ENCODE measurements at places on chromosomes 12 and 14. TPM values are rescaled to one million over a fixed set of nuclear protein-coding genes. Genes with fewer than 3 reads are reported as not detected.

DNA sequence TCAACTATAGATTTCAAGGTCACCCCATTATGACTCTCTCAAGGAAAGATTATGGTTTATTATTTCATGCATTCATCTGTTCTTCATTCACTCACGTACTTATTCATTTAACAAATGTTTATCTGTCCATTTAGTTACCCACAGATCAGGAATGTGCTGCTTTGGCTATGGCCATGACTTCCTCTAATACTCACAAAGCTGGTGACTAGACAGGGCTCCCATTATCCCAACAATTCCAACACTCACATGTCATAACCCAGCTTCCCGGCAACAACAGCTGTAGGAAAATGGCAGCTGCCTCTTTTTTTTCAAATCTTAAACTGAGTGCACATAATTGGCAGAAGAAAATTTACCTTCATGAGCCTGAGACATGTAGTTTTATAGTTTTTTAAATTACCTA lies 190.8 kb upstream of the CCDC196 start:
- no peaks in the 10 kb centered on the region for H3K36me3 ChIP-seq
- no peak overlapping the region for H3K27ac ChIP-seq
- DNase-seq, result no peak
- no peak overlapping the region for H3K4me3 ChIP-seq

GRCh38 chr14:86714575-86714974 lies 1184.6 kb downstream of the FLRT2 start:
- no peak overlapping the region for H3K27ac ChIP-seq
- H3K4me1 ChIP-seq, result no peaks in the 10 kb centered on the region
- DNase-seq, result no peak

GRCh38 chr12:32466986-32467711 lies 67.8 kb downstream of the FGD4 start:
- H3K27ac ChIP-seq, result no peak overlapping the region
- no peak for DNase-seq
- H3K4me1 ChIP-seq, result no peaks in the 10 kb centered on the region
- H3K36me3 ChIP-seq, result no peaks in the 10 kb centered on the region
- H3K4me3 ChIP-seq, result no peak overlapping the region

DNA sequence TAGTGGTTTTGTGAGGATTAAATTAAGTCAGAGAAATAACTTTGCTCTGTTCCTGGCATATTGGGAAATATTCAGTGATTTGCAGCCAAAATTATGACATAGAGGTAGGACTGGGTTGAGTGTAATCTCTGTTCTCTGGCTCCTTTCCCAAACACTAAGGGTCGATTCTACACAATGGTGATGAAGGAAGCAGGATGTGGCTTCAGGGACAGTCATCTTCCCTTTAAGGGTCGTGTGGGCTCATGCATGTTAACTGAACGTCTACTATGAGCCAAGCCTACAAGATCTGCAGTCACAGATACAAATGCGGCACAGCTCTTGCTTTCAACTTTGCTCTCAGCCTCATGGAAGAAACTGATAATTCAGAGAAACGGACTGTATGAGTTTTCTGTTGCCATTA lies 381.6 kb downstream of the VRK1 start:
- DNase-seq, result no peak
- H3K4me3 ChIP-seq, result no peak overlapping the region
- H3K27me3 ChIP-seq, result no peaks in the 10 kb centered on the region
- H3K36me3 ChIP-seq, result no peaks in the 10 kb centered on the region

DNA sequence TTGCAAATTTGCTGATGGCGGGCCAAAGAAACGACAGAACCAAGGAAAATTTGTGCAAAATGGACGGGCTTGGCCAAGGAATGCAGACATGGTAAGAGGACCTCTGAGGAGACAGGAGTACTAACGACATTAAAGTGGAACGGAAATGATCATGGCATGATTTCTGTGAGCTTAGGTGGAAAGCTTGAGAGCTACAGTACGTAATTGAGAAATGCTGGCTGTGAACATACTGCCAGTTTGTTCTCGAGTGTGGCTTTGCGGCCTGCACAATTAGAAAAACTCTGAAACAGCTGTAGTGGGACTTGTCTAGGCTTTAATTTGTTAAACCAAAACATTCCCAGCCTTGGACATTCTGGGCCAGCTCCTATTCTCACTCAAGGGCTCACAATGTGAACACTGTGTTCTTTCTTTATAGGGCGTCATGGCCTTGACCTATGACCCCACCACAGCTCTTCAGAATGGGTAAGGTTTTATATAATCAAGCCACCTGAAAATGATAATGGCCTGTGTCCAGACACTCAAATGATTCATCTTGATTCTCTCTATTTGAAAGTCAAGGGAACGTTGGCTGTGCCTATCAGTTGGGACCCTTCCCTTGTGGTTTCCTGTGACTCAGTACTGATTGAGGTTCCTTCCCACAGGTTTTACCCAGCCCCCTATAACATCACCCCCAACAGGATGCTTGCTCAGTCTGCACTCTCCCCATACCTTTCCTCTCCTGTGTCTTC lies 48.5 kb downstream of the BAZ2A start:
- no peak for DNase-seq
- no peak overlapping the region for H3K4me3 ChIP-seq
- H3K27me3 ChIP-seq, result no peaks in the 10 kb centered on the region
- no peaks in the 10 kb centered on the region for H3K4me1 ChIP-seq
- no peaks in the 10 kb centered on the region for H3K36me3 ChIP-seq

DNA sequence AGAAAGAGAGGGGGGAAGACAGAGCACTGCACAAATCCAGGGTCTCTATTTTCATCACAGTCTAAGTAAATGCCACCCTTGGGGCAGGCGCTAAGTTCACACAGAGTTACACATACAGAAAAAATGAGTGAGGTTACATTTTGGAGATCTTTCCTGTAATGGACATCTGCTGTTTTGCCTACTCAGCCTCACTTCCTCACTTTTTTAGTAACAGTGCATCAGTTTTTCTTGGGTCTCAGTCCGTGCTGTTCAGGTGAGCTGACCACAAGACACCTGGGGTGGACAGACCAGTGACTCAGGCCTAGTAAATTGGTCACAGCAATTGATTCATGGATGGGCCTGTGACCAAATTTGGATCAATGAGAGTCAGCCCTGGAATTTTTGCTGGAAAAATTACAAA lies 33.6 kb upstream of the SLC5A8 start:
- no peaks in the 10 kb centered on the region for H3K4me1 ChIP-seq
- H3K4me3 ChIP-seq, result no peak overlapping the region
- DNase-seq, result no peak
- H3K27me3 ChIP-seq, result no peaks in the 10 kb centered on the region

DNA sequence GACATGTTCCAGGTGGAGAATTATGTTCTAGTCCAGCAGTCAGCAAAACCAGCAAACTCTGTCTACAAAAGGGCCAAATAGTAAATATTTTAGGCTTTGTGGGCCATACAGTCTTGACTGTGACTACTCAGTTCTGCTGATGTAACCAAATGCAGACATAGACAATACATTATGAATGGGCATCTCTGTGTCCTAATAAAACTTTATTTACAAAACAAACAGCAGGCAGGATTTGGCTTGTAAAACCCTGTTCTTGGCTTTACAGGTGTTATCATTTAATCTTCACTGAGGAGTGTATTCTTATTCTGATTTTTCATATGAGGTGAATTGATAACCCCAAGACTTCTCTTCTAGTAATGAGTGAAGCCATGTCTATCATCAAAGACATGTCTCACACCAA lies 278.6 kb downstream of the DUSP6 start:
- DNase-seq, result no peak
- H3K4me1 ChIP-seq, result no peaks in the 10 kb centered on the region
- H3K27ac ChIP-seq, result no peak overlapping the region
- H3K36me3 ChIP-seq, result no peaks in the 10 kb centered on the region

- no peaks in the 10 kb centered on the region for H3K27me3 ChIP-seq
- H3K4me1 ChIP-seq, result peaks cover 16% of the 10 kb centered on the region
- no peak for DNase-seq
- peaks cover 40% of the 10 kb centered on the region for H3K36me3 ChIP-seq
- H3K27ac ChIP-seq, result no peak overlapping the region
Measured at GRCh38 chr12:132625731-132626430, 7.3 kb downstream of the P2RX2 start.

DNA sequence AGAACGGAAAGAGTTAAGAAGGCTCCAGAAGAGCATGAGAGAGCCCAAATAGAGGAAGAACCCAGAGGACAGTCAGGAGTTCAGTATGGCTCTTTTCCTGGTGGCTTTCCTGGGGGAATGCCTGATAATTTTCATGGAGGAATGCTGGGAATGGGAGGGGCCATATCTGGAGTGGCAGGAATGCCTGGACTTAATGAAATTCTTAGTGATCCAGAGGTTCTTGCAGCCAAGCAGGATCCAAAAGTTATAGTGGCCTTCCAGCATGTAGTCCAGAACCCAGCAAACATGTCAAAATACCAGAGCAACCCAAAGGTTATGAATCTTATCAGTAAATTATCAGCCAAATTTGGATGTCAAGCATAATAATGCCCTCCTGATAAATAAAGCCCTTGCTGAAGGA lies 15.5 kb upstream of the SYT10 start:
- H3K4me3 ChIP-seq, result no peak overlapping the region
- H3K4me1 ChIP-seq, result no peaks in the 10 kb centered on the region
- no peak for DNase-seq

- H3K27me3 ChIP-seq, result no peaks in the 10 kb centered on the region
- no peak overlapping the region for H3K27ac ChIP-seq
- no peak overlapping the region for H3K4me3 ChIP-seq
- no peaks in the 10 kb centered on the region for H3K36me3 ChIP-seq
- H3K4me1 ChIP-seq, result no peaks in the 10 kb centered on the region
Measured at GRCh38 chr14:99025418-99025817, 246.6 kb downstream of the BCL11B start.

DNA sequence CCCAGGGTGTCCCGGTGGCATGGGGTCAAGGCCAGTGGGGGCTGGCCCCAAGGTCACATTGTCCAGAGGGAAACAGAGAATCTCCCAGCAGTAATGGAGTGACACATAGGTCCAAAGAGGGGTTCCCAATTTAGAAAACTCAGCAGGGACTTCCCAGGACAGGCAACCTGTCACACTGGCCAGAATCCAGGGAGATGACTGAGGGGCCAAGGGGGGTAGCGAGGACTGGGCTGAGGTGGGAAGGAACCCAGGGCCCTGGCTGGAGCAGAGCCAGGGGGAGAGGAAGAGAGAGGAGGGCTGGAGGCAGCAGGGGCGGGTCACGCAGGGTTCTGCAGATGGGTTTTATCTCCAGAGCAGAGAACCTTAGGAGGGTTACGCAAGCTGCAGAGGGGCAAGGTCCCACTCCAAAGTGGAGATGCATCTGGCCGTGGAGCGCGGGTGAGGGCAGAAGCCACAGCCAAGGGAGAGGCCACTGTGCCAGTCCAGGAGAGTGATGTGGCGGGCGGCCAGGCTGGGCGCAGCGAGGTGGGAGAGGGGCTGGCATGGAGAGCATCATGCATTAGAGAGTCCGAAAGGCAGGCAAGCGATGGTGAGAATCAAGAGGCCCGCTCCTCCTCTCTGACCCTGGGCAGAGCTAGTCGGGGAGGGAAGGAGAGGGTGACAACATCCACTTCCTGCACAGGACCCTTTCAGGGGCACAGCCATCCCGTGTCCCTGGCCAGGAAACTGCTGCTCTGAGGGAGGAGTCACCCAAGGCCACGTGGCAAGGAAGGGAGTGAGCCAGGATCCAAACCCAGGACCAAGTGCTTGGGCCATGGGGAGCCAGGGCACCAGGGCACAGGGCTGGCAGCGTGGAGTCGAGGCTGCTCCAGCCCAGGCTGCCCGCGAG lies 29.0 kb downstream of the NCOR2 start:
- H3K4me3 ChIP-seq, result no peak overlapping the region
- H3K36me3 ChIP-seq, result no peaks in the 10 kb centered on the region
- DNase-seq, result no peak
- peaks cover 60% of the 10 kb centered on the region for H3K4me1 ChIP-seq
- peak overlapping the region; percentile 72 for H3K27ac ChIP-seq

DNA sequence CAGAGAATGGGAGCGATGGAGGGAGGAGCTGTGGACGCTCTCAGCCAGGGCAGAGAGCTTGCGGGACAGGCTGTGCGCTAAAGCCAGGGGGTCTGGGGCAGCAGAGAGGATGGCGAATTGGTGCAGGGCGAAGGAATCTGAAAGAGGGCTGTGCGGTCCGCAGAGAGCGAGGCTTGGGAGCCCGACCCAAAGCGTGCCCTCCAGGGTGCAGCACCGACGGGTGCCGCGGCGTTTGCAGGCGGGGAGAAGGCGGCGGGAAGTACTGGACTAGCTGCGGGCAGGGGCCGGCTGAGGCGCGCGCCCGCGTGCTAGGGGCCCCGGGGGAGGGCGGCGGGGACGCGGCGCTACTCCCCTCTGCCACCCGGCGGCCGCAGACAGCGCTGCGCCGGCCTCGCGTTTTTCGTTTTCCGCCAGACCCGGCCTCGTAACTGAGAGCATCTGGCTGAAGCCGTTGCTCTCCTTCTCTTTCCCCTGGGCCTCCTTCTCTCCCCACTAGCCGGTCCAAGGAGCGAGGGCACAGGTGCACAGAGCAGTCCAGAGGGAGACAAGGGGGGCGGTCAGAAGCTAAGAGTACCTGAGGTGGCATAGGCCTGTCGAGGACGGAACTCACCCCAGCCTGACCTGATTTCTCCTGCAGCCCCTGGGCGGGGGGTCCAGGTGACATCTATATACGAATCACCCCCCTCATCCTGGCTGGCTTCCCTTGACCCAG lies 24.9 kb downstream of the SLC6A12 start:
- H3K4me3 ChIP-seq, result peak overlapping the region; percentile 54
- H3K4me1 ChIP-seq, result peaks cover 13% of the 10 kb centered on the region
- no peak for DNase-seq
- H3K27ac ChIP-seq, result no peak overlapping the region
- no peaks in the 10 kb centered on the region for H3K36me3 ChIP-seq

DNA sequence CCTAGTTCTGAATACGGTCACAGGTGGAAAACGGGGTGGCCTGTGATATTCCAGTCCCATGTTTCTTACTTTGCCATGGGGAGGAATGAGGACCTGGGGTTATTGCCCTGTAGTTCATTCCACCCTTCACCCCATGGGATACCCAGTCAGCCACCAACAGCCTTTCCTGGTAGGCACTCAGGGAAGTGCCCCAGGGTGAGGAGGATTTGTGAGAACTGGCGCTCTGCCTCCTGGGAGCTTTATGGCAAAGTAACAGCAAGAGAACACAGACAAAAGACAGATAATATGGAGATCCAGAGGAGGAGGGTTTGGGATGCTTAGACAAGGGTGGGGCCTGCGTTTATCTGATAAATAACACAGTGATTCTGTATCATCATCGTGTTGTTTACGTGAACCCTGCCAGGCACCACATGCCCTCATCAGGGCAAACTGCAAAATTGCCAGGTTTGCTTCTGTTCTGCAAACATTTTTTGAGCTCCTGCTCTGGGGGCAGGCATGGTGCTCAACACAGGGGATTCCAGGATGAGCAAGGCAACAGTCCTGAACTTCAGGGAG lies 223.5 kb downstream of the SLC41A2 start:
- H3K36me3 ChIP-seq, result no peaks in the 10 kb centered on the region
- H3K27me3 ChIP-seq, result no peaks in the 10 kb centered on the region
- DNase-seq, result no peak
- no peak overlapping the region for H3K27ac ChIP-seq
- no peaks in the 10 kb centered on the region for H3K4me1 ChIP-seq
- H3K4me3 ChIP-seq, result no peak overlapping the region

The TOGARAM1 gene
- 27.1 TPM for total RNA-seq

The DRAM1 gene
- 15.3 TPM for total RNA-seq

The SERPINA10 gene
- total RNA-seq, result not detected

Data from sigmoid colon (tissue), 7 donors.